HEK293T (cell line): ENCODE measurements at places on chromosomes 7 and 10.

- no peak for DNase-seq
These were observed 471.0 kb downstream of the GFRA1 start for GRCh38 chr10:115801992-115802391.

- DNase-seq = no peak
These were observed 705.5 kb downstream of the GRID1 start for GRCh38 chr10:85661123-85661522.

GRCh38 chr7:24727154-24728120 is 29.8 kb downstream of the GSDME start:
- DNase-seq = no peak

GRCh38 chr10:52951824-52952223 is 179.2 kb upstream of the MBL2 start:
- peak; percentile 54 for DNase-seq

DNA sequence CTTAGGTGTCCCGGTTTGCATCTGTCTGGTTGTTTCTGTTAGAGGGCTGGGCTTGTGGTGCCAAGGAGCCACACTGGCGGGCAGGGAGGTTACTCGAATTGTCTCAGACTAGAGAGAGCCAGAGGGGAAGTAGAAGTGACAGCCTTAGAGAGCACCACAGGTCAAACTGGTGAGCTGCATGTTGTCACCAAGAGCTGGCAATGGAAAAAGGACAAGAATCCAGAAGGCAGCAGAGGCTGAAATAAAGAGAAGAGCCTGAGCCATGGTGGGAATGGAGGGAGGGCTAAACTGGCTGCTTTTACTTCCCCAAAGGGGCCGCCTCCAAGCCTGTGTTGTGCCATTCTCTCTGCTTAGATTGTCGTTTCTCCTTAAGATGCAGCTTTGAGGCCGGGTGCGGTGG is 31.1 kb upstream of the RHBDD2 start:
- DNase-seq = no peak

DNA sequence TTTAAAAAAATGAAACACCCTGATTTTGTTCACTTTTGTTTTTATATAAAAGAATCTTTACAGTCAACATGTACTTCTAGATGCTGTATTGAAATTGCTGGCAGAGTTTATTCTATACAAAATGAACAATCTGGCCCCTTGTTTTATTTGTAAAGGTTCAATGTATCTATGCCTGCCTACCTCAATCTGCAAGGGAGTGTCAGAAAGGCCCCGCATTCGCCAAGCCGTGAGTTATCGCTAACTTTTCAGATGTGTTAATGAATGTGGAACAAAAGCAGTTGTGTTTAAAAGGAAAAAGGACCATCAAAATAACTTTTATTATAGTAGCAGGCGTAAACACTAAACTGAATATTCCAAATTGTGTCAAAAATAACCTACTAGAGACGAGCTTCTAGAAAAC is 14.6 kb downstream of the LUC7L2 start:
- DNase-seq = no peak

DNA sequence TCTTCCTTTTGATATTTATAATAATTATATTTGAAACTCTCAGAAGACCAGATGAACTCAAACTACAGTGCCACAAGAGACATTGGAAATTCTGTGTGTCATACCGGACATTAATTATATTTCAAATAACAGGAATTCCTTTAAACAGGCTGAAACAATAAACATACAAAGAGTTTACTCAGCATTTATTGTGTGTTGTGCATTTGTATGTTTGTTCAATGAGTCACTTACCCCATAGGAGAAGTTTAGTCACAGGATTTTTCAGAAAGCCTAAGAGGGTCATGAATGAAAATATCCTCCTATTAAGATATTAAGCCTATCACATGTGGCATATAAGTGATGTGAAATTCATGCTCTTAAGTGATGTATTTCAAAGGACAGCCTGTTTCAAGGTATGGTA is 566.8 kb downstream of the CNTNAP2 start:
- DNase-seq = no peak

GRCh38 chr7:137944168-137944567 is 57.7 kb downstream of the CREB3L2 start:
- no peak for DNase-seq

- DNase-seq = no peak
These were observed 217.2 kb downstream of the PCLO start for GRCh38 chr7:82945480-82945879.

GRCh38 chr7:156021471-156021870 is 209.2 kb upstream of the SHH start:
- no peak for DNase-seq

DNA sequence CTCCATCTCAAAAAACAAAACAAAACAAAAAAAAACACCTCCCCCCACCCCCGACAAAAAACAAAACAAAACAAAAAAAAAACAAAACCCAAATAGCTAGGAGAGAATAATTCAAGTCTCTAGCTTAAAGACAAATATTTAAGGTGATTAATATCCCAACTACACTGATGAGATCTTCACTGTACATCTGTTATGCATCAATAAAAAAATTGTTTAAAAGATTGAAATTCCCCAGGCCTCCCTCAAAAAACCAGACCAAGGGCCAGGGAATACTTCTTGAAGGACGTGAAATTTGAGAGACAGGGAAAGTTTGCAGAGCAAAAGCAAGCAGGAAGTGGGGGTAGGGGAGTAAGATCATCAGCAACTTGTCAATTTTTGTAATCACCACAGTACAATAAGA is 232.6 kb downstream of the REEP3 start:
- DNase-seq = no peak

DNA sequence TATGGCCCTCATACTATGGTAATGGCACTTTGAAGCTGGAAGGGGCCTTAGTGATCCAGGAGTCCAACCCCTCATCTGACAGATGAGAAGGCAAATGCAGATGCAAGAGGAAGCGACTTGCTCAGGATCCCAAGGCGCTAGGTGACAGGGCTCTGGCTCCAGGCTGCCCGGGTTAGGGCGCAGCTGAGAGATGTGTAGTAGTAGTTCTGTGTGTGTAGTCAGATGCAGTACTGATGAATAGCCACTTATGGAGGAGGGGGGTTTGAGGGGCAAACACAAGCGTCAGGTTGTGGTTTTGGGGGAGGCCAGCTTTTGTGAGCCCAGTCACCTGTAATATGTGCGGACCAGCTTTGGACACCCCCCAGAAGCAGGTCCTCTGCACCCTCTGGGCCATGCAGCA is 4.8 kb downstream of the ADRA2A start:
- DNase-seq = no peak

GRCh38 chr7:31440511-31440910 is 73.4 kb upstream of the ITPRID1 start:
- no peak for DNase-seq

GRCh38 chr7:96562458-96562857 is 147.2 kb downstream of the SEM1 start:
- DNase-seq = no peak

DNA sequence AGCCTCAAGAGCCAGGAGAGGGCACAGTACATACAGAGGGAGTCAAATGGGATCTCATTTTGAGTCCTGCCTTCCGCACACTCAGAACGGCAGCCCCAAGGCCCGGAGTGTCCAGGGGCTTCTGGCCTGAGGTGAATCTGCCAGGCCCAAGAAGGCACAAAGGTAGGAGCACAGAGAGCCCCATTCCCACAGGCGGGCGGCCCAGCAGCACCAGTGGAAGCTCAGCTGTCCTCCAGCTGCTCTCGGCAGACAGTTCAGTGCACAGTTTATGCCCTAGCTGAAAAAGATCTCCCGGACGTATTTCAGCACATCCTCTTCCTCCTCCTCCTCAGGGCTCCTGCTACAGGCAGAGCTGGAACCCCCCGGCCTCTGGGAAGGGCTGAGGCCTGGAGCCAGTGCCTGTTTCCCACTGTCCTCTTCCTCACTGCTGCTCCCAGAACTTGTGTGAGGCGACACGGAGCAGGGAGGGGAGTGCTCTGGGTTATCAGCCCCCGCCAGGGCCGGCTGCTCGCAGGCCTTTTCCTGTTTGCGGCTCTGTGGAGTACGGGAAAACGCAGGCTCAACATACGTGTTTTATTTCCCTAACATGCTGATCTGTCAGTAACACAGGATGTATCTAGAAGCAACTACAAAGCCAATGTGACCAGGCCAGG is 4.0 kb downstream of the CYREN start:
- no peak for DNase-seq

GRCh38 chr10:60114765-60115586 is 208.6 kb upstream of the CCDC6 start:
- peak; percentile 50 for DNase-seq

DNA sequence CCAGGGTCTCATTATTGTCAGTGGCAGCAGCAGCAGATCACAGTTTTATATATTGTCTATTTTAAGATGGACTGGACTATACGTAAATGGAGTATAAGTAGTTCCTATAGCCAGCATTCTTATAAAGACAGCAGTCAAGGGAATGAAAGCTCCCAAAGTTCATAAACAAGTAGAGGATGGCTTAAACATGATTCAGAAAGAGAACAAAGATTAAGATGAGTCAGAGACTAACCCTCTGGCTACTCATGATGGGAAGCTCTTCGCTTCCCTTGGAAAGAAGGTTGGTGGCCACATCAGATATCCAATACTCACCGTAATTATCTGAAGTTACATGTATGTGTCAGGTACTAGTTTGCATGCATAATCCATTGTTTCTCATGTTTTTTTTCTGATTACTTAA is 277.0 kb downstream of the INHBA start:
- no peak for DNase-seq

GRCh38 chr7:69173846-69174245 is 424.4 kb upstream of the AUTS2 start:
- no peak for DNase-seq

DNA sequence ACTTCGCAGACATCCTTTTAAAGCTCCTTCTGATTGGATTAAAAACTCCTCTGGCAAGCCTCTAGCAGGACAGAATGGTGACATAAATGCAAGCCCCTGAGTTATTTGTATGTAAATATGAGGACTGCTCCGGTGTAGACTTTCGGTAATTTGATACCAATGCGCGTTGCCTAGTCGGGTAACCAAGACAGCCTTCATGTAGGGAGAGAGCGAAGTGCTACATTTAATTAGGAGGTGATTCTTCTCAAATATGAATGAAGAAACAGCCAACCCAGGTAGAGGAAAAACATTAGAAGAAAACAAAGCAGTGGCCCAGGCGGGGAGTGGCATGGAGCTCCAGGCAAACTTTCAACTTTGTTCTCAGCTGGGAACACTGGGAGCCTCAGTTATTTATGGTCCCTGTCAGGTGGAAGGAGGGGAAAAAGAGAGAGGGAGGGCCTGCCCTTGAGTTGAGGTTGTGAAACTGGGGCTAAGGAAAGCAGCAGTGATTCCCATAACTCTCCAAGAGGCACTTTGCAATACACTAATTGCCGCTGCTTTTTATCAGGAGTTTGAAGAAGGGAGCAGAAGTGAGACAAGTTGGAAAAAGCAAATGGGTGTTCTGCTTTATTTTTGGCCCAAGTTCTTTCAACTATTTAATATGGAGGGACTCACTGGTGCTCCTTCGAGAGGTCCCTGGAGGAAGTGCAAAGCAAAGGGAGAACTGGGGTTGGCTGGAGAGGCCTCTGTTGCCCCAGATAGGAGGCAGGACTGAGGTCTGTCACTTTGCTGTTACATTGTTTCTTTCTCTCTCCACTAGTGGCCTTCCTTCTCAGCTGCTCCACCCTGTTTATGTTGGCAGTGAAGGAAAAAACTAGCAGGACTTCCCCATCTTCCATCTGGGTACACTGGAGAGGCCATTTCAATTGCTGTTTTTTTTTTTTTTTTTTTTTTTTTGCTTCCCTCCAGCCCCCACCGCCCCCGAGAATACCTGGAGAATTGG is 234.6 kb upstream of the CCDC6 start:
- peak; percentile 69 for DNase-seq

GRCh38 chr10:100327007-100327717 is 2.9 kb downstream of the PKD2L1 start:
- no peak for DNase-seq

- peak; percentile 38 for DNase-seq
These were observed 29.2 kb downstream of the TFAM start for GRCh38 chr10:58414270-58415041.

- DNase-seq = no peak
These were observed 24.1 kb upstream of the C10orf71 start for GRCh38 chr10:49274886-49275285.

DNA sequence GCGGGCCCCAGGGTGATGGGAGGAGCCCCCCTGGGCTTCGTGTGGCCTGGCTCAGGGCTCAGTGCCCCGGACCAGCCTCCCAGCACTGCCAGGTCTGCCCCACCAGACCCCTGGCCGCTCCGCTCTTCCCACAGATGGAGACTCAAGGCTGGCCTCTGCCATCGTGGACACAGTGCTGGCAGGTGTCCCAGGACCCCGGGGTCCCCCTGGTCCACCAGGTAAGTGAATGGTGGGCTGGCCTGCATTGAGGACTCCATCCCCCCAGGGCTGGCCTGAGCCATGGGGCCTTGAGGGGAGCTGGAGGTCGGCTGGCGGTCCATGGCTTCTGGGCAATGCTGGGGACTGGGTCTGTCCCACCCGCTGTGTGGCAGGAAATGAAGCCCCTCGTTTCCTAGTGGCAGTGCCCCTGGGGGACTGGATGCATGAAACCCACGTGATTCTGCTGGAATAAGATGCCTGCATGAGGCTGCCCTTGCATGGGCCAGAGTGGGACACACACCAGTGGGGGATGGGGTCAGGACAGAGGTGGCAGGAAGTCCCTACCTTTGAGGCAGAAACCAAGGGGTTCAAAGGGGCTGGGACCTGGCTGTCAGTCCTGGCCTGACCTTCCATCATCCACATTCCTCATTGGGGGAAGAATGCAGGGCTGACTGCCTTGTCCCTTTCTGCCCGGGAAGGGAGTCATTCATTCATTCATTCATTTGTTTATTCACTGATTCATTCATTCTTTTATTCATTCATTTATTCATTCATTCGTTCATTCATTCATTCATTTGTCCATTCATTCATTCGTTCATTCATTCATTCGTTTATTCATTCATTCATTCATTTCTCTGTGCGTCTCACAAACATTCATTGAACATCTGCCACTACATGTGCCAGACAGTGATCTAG is 81.8 kb downstream of the MYL10 start:
- no peak for DNase-seq

GRCh38 chr10:24277771-24278170 is 68.8 kb downstream of the KIAA1217 start:
- DNase-seq = no peak

DNA sequence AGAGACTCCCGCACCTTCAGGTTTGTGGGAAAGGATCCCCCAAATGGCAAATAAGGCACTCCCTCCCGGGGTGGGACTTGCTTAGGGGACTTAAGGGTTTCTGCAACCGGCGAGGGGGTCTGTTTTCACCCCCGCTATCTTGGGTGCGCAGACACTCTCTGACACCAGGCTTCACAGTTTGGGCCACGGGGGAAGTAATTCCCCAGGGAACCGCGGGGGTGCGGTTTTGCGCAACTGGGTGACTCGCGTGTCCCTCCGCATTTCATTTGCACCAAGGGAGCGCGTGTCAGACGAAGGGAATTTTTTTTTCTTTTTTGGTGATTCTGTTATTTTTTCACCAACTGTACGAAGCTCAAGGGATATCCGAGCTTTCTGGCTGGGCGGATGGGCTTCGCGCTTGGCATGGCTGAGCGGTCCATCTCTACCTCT is 1.7 kb downstream of the GRM8 start:
- DNase-seq = no peak

DNA sequence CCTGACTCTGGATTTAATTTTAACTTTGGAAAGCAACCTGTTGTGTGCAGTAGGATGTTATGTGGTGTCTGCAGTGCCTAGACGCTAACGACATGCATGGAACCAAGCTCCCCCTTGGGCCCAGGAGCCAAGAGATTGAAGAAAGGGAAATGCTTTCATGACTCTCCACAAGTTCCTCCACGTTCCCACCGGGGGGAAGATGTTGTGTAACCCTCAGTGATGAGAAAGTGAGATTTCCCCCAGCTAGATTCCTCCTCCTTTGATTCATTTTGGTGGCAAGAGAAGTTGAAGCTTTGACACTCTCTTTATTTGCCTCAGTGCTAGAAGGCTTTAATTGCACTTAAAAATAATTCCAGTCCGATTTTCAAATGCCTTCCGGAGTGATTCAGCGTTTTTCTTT is 157.9 kb upstream of the INSYN2A start:
- DNase-seq = no peak
